Lower lobe of right lung (tissue), 2 donors: ENCODE measurements at places on chromosomes 5 and 9. TPM values are rescaled to one million over a fixed set of nuclear protein-coding genes. Genes with fewer than 3 reads are reported as not detected.

Gene ALDH1A1
- 238 TPM for total RNA-seq

Gene PCDHB4
- 2.2 TPM for total RNA-seq

Gene LCN9
- not detected for total RNA-seq

Gene NTNG2
- 5.0 TPM for total RNA-seq

Gene CATSPER3
- 0.68 TPM for total RNA-seq

Gene IFNB1
- total RNA-seq = not detected

Gene CSF1R
- 78.2 TPM for total RNA-seq

Gene PCDHA8
- 0.38 TPM for total RNA-seq

Gene CNTLN
- 9.2 TPM for total RNA-seq

DNA sequence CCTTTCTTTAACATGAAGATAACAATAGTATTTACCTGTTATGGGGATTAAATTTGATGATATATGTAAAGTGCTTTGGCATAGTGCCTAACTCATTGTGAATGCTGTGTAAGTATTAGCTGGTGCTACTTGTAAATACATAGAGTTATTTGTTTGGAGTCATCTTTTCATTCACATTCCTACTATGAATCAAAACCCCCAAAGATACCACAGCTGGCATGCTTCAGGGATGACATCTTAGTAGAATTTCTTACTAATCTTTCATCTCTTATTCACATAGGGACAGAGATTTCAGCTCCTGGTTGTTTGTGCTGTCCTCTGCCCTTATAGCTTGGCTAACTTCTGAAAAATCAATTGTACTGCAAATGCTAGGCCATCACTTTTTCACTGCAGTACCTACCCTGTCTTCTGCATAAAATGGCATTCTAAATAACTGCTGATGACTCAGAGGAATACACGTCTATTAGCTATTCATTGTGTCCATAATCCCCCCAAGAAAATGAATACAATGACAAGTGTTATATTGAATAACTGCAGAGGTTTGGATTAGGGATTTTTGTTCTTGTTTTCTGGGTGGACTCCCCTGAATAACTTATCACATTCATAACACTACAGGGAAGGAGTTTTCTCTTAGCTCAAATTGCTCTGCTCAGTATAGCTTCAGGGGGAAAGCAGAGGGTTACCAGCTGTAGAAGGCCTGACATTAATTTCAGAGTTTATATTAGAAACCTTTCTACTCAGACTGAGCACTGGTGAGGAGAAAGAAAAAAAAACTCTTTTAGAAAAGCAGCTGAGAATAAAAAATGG is 192.2 kb upstream of the C9orf72 start:
- no peak for DNase-seq

DNA sequence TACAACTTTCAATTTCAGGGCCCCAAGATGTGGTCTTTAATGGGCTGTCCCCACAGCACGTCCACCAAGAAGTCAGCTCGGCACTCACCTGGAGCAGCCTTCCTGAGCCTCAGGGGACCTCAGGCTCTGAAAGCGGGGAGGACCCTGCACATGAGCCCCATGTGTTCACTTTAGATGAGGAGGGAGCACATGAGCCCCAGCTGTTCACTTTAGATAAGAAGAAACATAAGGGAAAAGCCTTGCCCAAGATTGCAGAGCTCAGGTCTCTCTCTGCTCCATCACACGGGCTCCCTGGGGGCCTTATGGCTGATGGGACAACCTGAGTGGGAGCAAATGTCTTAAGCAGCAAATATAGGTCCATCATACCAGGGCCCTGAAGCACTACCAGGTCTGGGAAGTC is 56.4 kb downstream of the NIPSNAP3B start:
- no peak for DNase-seq

DNA sequence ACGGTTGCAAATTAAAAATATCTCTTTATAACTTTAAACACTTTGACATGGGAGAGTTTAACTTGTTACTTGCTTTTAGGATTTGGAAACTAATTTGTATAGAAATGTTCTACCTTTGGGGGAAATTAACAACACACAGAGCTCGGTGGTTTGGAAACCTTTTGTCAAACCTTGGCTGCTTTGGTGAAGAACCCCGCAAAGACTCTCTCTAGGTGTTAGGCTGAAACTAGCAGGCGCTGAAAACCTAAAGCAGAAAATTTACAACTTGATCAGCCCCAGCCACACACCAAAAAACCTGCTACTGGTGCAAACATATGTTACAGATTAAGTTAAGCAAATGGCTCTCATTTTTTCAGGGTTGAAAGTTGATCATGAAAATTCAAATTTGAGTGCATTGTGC is 25.8 kb downstream of the NR2F1 start:
- DNase-seq = no peak

DNA sequence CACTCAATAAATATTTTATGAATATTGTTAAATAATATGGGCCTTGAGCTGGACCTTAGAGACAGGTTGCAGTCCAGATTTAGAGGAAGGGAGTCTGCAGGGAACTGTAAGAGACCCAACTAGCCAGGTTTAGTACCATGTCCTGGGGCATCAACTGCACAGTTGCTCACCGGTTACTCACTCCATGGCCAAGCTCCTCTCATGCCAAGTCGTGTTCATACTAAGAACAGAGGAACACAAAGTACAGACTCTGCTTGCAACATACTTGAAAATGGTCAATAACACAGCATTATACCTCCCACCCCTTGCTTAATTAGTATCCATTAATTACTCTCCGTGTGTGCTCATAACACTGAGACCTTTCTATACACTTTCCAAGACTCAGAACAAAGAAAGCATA is 317.6 kb upstream of the PIK3R1 start:
- DNase-seq = no peak

DNA sequence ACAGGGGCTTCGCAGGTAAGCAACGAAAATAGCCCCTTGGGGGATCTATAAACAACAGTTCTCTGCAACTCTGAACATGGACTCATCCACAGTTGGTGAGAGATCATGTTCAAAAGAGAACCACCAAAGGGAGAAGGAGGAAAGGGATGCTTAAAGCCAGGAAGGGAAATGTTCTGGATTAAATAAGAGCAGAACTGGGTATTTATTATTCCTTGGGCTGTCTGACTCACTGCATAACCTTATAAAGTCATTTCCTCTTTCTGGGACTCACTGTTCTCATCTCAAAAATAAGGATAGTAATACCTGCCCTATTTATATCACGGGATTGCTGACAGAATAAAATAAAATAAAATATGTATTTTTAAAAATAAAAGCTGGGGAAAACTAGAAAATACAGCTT is 11.2 kb upstream of the MARCHF3 start:
- no peak for DNase-seq

DNA sequence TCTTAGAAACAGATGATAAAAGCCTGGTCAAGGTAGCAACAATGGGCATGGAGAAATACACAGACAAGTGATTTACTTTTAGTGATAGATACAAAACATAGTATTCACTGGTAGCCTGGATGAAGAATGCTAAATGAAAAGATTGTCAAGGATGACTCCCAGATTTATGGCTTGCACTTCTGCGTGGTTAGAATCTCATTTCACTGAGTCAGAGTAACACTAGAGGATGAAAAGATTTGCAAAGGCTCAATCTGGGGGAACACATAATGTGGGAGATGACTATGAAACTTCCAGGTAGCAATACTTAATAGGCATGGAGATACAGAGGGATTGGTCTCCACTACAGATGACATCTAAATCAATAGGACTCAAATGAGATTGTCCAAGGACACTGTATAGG is 38.4 kb downstream of the AGTPBP1 start:
- DNase-seq = no peak

GRCh38 chr9:113581865-113582697 is 118.6 kb downstream of the RGS3 start:
- peak; percentile 90 for DNase-seq

DNA sequence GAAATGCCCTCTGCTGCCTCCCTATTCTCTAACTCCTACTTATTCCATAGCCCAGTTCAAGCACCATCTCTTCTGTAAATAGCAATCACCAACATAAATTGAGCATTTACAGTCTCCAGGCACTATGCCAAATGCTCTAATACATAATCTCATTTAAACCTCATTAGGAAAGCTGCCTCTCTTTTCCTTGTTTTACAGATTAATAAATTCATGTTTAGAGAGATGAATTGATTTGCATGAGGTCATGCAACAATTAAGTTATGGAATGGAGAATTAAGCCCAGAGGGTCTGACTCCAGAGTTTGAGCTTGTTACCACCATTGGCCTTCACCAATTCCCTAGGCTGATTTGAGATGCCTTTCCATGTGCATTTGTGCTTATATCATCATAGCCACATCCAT is 23.4 kb upstream of the RFX3 start:
- DNase-seq = no peak

- DNase-seq = no peak
These were observed 40.1 kb upstream of the GLIS3 start for GRCh38 chr9:4339836-4340560.

GRCh38 chr5:9613360-9613759 is 16.8 kb downstream of the TAS2R1 start:
- DNase-seq = no peak

DNA sequence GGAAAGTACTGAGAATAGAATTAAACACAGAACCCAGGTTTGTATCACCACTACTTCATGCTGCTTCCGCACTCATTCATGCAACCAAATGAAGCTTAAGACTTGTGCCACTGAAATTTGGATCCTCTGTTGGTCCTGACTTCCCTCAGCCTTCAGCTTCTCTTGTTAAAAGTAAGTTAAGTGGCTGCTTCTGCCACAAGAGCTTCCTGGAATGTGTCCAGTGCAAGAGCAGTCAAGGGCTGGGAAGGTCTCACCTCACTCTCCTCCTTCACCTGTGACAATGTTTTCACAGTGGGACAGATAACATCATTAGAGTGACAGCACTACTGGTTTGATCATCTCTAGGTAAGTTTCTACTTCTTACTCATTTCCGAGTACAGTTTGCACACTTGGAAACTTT is 7.9 kb downstream of the SNCAIP start:
- DNase-seq = no peak

DNA sequence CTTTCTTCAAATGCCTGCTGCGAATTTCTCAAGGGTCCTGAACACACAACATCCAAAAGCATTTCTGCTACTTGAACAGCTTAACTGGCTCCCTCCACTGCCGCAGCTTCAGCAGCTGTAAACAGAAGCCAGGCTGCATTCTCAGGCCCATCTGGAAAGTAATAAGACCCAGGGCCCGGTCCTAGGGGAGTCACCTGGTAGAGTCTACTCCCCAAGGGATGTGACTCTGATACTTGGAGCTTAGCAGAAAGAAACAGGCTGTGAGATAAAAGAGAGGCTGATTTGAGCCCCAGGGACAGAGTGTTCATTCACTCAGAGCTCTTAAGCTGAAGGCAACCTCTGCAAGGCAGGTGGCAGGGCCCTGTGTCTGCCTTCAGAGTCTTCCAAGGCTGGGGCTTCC is 356.8 kb downstream of the SPOCK1 start:
- no peak for DNase-seq

DNA sequence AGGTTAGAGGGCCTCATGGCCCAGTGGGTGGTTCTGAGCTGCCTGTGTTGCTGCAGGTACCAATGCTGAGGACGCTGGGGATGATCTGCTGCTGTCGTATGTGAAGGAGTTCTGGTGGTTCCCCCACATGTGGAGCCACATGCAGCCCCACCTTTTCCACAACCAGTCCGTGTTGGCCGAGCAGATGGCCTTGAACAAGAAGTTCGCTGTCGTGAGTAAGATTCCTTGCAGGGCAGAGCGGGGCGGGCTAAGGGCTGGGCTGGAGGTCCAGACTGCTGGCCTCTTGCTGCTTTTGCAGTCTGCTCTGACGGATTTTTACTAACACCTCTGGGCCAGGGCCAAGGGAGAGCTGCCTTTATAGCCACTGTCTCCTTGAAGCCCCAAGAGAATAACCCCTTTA is 26.9 kb downstream of the NDST1 start:
- DNase-seq = no peak
